ENCODE measurements at places on chromosomes 6 and 20.

GRCh38 chr6:146543940-146544615 is 445 bp downstream of the RAB32 start:
- no peak for DNase-seq

- no peak for DNase-seq
These were observed 45.7 kb upstream of the TSHZ2 start for GRCh38 chr20:52926505-52926904.

- no peak for DNase-seq
These were observed 58.6 kb downstream of the CPNE5 start for GRCh38 chr6:36780442-36781177.

DNA sequence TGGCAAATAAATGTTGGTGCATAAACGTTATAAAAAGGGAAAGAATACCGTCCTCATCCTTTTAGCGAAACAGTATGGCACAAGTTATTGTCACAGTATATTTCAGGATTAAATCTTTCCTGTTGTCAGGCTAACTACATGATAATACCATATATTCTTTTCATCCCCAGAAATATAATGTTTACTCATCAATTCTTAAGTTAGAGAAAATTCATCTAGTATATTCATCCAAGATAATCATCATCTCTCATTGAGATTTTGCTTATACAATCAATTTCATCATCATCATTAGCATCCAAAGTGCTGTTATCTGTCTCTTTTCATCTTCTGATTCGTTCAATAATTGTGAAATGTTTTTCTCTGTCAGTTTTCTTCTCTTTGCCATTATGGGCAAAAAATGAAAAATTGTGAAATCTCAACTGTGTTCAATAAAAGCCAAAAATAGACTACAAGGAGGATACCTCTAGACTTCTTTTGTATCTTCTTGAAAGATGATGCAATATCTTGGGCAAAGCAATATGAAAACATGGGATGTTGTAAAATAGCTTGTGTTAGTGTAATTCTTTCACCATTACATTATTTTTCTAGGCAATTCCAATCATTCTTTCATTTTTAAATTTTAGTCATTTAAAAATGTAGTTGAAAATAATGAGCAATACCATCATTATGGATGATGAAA is 2.6 kb downstream of the SPACA1 start:
- no peak for DNase-seq

- DNase-seq, result no peak
These were observed 69.4 kb upstream of the NAA20 start for GRCh38 chr20:19947611-19948264.

DNA sequence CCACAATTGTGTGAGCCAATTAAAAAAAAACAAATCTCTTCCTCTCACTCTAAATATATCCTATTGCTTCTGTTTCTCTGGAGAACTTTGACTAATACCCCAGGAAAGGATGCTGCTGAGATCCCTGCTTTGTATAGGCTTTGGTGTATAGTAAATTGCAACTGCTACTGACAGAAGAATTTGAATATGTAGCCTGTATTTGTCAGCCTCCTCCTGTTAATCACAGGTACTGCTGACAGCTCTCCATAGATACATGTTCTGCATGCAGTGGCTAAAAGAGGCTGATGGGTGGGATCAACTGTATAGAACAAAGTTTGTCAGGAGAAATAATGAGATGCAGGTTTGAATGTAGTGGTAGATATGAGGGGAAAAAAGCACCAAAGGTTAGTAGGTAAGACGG is 95.0 kb downstream of the ARHGAP18 start:
- DNase-seq, result no peak

- no peak for DNase-seq
These were observed 243.7 kb downstream of the TFAP2C start for GRCh38 chr20:56872620-56873458.

GRCh38 chr20:44384423-44385027 is 29.0 kb downstream of the HNF4A start:
- DNase-seq, result peak; percentile 9

DNA sequence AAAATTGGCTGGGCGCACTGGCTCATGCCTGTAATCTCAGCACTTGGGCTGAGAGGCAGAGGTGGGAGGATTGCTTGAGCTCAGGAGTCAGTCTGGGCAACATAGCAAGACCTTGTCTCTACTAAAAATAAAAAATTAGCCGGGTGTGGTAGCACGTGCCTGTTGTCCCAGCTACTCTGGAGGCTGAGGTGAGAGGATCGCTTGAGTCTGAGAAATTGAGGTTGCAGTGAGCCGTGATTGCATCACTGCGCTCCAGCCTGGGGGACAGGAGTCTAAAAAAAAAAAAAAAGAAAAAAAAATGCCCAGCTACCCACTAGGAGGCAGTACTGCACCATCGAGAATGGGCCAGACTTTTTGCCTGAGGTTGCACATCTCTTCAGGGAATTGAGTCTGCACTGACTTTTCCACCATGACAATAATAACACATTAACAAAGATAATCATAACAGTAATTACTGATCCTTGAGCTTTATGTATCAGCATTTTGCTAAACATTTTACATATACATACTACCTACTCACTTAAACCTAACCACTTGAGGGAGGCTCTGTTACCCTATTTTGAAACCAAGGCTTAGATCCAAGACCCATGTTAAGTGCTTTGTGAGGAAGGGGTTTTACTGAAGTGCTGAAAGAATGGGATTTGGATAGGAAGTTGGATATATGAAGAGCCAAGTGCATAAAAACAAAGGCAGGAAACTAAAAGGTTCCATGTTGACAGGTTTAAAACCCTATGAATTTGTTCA is 21.0 kb downstream of the SRSF3 start:
- DNase-seq, result no peak

GRCh38 chr6:120378582-120379220 is 955.6 kb downstream of the TBC1D32 start:
- no peak for DNase-seq
